Stimulated activated CD4-positive, alpha-beta T cell treated with anti-CD3 and anti-CD28 coated beads, Interleukin-1b, Interleukin-23, amount 100 ng/mL, for 4 hours (primary cell): ENCODE measurements at places on chromosomes 1 and 21.

- DNase-seq: no peak
These were observed 95.5 kb upstream of the SGIP1 start for GRCh38 chr1:66438501-66438900.

GRCh38 chr1:40840526-40841323 is 21.4 kb downstream of the CITED4 start:
- DNase-seq: no peak

DNA sequence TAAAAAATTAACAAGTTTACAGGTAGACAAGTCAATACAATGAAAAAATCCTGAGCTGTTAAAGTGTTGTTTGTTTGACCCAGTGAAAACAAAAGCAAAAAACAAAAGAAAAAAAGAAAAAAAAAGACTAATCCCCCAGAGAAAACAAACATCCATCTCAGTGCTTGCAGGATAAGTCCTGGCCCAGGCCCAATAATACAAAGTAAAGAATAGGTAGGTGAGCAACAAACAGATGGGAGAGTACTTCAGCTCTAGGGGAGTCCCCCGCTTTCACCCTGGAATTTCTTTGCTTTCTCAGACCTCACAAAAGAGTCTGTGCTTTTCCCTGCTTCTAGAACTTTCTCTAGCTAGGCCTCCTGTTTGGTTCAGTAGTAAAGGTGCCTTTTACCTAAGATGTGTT is 70.3 kb downstream of the ABCA4 start:
- DNase-seq: no peak

- no peak for DNase-seq
These were observed 55.4 kb downstream of the MATN1 start for GRCh38 chr1:30668024-30668423.

DNA sequence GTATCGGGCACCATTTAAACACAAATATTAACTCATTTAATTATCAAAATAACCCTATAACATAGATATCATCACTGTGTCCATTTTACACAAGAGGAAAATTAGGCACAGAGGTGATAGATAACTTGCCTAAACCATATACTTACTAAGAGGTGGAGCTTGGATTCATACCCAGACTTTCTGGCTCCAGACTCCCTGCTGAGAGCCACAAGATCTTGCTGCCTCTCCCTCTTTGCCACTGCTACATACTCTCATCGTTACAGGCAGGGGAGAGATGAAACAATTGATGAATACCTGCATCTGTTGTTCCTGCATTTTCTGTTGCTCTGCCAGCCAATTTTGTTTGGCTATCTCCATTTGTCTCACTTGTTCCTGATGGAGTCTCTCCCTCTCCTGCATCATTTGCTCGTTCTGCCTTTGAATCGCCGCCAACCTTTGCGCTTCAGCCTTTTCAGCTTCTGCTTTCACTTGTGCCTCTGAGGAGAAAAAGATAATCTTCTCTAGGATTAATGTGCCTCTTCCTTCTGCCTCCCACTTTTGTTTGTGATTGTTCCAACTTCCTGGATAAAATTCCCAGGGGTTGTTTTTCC is 10.6 kb downstream of the GBP5 start:
- DNase-seq: no peak

DNA sequence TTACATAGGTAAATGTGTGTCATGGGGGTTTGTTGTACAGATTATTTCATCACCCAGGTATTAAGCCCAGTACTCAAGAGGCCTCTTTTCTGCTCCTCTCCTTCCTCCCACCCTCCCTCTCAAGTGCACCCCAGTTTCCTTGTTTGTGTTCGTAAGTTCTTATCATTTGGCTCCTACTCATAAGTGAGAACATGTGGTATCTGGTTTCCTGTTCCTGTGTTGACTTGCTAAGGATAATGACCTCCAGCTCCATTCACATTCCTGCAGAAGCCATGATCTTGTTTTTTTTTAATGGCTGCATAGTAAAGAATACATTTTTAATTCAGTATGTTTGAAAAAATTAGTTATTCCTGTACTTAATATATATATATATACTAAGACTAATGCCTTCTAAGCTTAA is 107.7 kb downstream of the CLDN17 start:
- no peak for DNase-seq

DNA sequence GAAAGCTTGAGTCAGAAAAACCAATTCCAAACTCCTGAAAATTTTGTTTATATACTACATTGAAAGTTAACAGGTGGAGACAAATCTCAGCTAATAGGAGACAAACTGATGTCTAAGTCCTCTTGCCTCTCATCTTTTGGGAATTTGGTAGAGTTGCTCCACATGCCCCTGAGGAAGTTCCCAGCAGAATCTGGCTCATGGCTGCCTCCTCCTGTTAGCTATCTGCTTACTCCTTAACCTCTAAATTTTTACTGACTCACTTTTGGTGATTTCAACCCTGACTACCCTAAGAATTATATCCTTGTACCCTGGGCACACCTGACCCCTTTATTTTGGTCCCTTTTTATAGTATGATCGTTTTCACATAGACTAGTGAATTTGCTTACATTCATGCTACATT is 633.7 kb upstream of the USP24 start:
- no peak for DNase-seq

DNA sequence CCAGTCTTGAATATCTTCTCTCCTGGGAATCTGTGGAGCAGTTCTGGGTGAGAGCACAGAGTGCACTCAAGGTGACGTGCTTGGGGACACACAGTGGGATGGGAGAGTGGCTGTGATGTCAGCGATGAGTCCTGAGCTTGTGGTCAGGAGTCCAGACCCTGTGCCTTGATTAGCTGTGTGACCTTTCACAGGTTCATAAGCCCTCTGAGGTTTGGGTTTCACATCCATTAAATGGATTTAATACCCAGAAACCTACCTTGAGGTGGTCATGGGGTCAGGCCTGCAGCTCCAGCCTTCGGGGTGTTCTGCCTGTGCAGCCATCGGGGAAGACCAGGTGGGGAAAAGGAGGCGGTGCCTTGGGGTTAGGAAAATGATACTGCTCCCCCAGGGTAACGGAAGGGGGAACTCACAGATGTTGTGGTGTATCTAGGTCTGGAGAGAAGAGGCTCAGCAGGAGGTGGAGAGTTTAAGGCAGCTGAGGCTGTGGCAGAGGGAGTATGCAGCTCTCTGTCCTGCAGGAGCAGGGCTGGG is 38.5 kb upstream of the ETV3 start:
- no peak for DNase-seq
